ENCODE measurements at places on chromosomes 5 and 9. TPM values are rescaled to one million over a fixed set of nuclear protein-coding genes. Genes with fewer than 3 reads are reported as not detected.

SNX30 gene
- 18.0 TPM for total RNA-seq

RELL2 gene
- 0.77 TPM for total RNA-seq

DOK3 gene
- total RNA-seq: 1.1 TPM

ABCA1 gene
- 207 TPM for total RNA-seq

FCN2 gene
- total RNA-seq: not detected

FAM169A gene
- total RNA-seq: 0.17 TPM

RGMB gene
- 14.7 TPM for total RNA-seq

Measured in bronchial smooth muscle cell (primary cell).